ENCODE measurements at places on chromosomes 2 and 18. TPM values are rescaled to one million over a fixed set of nuclear protein-coding genes. Genes with fewer than 3 reads are reported as not detected.

The ANKRD53 gene
- total RNA-seq = 0.10 TPM

The PFN4 gene
- not detected for total RNA-seq

The ZAP70 gene
- total RNA-seq = 137 TPM

The TFCP2L1 gene
- total RNA-seq = 0.10 TPM

The HAAO gene
- 3.9 TPM for total RNA-seq

The ACTG2 gene
- total RNA-seq = 0.10 TPM

The LRP1B gene
- total RNA-seq = under 0.01 TPM

The GBX2 gene
- not detected for total RNA-seq

The GPR17 gene
- not detected for total RNA-seq

The TBR1 gene
- total RNA-seq = 0.10 TPM

The BOK gene
- 0.52 TPM for total RNA-seq

The C1QL2 gene
- not detected for total RNA-seq

The ADRA2B gene
- total RNA-seq = 1.5 TPM

The MC4R gene
- total RNA-seq = not detected

The SERPINB4 gene
- not detected for total RNA-seq

The AGAP1 gene
- 2.7 TPM for total RNA-seq

The CRYGC gene
- total RNA-seq = not detected

The DNAH6 gene
- total RNA-seq = 0.31 TPM

The SCN9A gene
- total RNA-seq = 0.63 TPM

The ERFE gene
- 0.10 TPM for total RNA-seq

The CKAP2L gene
- total RNA-seq = 0.21 TPM

The SERPINB10 gene
- total RNA-seq = 5.7 TPM

The MAB21L4 gene
- total RNA-seq = not detected

The SIX2 gene
- total RNA-seq = 0.10 TPM

The PROKR1 gene
- total RNA-seq = under 0.01 TPM

The ST6GAL2 gene
- 0.21 TPM for total RNA-seq

The POU3F3 gene
- total RNA-seq = not detected

The FBLN7 gene
- total RNA-seq = 7.8 TPM

The UCN gene
- not detected for total RNA-seq

The CRYBA2 gene
- total RNA-seq = not detected

The HOXD8 gene
- not detected for total RNA-seq

The GPR55 gene
- total RNA-seq = 1.2 TPM

The ELOA2 gene
- total RNA-seq = under 0.01 TPM

The MCEE gene
- 6.8 TPM for total RNA-seq

The PTPRN gene
- 1.3 TPM for total RNA-seq

The RND3 gene
- 0.42 TPM for total RNA-seq

The CDH19 gene
- not detected for total RNA-seq

The EFR3B gene
- under 0.01 TPM for total RNA-seq

The GAREM2 gene
- 1.0 TPM for total RNA-seq

The TMEM247 gene
- total RNA-seq = not detected

The CASP8 gene
- 129 TPM for total RNA-seq

The TGFA gene
- 0.63 TPM for total RNA-seq

The SLC9A4 gene
- total RNA-seq = under 0.01 TPM

The DNER gene
- 0.21 TPM for total RNA-seq

The UGT1A8 gene
- total RNA-seq = not detected

The SIX3 gene
- not detected for total RNA-seq

The SLC5A6 gene
- 48.4 TPM for total RNA-seq

The TYMS gene
- 0.63 TPM for total RNA-seq

The ID2 gene
- 717 TPM for total RNA-seq

The ANKRD36 gene
- total RNA-seq = 61.9 TPM

All from mononuclear cell (primary cell).